ENCODE measurements at places on chromosomes 4 and X.

- DNase-seq = no peak
Measured at GRCh38 chr4:117691572-117692351, 342.5 kb upstream of the NDST3 start.

DNA sequence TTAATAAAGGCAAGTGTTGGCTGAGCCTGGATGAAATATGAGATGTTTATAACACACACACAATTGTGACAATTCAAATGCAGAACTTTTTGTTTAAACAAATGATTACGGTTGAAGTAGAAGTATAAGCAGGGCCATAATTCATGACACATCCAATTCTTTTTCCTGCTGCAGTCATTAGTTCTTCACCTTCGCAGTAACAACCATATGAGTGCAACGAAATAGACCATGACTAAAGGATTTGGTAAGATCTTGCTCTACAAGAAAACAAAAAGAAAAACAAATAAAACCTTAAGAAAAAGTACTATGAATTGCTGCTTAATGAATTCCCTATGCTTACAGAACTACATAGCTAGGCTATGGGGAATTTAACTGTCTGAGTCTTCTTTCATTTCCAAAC lies 13.9 kb upstream of the BMPR1B start:
- no peak for DNase-seq

- no peak for DNase-seq
Measured at GRCh38 chrX:65837875-65838549, 170.6 kb downstream of the MSN start.

DNA sequence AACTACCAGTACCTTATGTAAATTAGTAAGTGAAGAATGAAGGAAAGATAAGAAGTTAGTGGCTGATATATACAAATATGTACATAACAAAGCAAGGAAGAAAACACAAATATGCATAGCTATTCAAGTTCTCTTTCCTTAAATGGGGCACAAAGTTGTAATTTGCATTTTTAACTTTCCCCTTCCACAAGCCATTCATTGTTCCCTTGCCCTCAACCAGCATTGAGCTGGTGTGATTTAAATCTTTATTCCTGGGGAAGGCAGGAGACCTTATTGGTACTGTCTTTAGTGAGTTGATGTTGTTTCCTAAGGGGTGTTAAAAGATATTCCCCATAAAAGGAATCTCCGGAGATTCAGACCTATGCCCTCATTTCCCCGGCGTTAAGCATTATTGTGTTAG lies 735.3 kb downstream of the PCDH18 start:
- no peak for DNase-seq

DNA sequence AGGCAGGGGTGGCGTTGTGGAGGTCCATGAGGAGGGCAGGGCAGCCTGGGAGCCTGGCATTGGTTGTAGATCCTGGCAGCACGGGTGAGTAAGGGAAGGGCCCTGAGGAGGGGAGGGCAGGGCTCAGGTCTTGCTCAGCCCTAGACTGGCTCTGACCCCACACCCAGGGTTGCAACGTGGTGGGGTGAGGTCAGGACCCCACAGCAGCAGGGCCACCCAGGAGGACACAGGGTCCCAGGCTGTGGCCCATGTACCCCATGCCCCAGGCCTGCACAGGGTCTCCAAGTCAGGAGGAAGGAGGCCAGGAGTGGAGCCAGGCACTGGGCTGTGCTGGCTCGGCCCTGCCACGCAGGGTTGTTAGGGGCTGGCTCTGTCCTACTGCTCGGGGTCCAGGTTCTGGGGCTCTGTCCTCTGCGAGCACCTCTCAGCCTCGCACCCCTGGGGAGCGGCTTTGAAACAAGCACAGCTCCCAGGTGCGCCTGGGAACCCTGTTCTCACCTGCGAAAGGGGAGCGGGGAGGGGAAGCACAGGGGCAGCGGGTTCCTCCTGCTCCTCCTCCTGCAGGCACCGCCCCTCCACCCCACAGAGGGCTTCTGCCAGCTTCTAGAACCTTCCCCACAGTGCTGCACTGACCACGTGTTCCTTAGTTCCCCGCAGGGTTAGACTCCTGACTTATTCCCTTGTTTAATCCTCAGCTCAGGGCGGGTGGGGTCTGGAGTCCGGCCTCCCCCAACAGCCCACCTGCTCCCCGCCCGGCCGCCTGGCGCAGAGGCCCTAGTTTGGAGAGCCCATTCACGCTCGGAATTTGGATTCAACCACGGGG lies 20.4 kb downstream of the MSANTD1 start:
- no peak for DNase-seq

DNA sequence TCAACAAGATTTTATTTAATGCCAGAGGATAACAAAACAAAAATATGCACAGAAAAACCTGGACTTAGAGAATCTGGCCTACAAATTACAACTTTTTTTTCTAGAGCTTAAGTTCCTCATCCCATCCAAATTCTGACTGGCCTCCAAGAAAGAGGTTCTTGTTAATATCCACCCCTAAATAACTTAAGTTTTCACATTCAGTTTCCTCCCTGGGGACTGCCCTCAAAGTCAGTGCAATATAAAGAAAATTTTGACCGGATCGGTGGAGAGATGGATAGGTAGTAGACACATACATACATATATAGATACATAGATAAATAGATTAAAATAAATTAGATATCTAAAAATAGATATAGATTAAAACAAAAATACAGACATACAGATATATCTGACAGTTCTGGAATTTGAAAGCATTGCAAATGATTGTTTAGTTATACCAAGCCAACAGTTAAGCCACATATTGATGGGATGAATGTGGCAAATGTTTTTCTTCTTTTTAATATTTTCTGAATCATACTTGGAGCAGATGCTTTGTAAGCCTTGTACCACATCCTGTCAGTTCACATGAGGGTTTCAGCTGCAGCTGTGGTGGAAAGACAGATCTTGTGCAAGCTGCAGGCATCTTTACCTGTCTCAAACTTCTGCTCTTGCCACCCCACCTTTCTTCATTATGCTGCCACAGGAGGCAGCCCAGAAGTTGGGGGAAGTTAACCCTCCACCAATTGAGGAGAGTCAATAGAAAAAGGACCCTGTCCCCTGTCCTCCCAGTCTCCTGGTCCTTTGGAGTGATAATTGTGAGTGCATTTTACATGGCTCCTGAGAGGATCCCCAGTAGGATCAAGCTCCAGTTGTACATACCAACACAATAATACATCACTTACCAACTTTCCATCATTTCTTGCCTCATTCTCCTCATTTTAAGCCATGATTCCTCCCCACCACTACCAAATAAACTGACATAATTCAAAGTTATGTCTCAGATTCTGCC lies 58.5 kb upstream of the PRDM8 start:
- DNase-seq = no peak

GRCh38 chrX:130418066-130418465 lies 16.3 kb downstream of the RBMX2 start:
- DNase-seq = no peak

DNA sequence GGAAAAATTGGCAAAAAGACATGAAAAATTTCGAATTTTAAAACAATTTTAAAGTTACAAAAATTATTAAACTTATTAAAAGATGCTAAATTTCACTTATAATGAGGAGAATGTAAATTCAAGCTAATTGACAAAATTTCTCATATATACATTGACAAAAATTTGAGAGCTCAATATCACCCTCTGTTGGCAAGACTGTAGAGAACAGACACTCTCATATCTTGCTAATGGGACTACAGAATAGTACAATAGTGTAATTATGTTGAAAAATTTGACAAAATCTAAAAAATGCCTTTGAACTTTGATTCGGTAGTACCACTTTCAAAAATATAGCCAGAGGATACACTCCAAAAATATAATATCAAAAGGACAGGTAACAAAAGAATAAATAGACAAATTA lies 29.8 kb downstream of the DCAF8L2 start:
- no peak for DNase-seq

GRCh38 chr4:83334425-83335241 lies at the start of gene HPSE:
TSS of gene HPSE (minus strand) at chr4:83334848. CDS start at chr4:83334782, 66 bp downstream.
- peak; percentile 27 for DNase-seq

DNA sequence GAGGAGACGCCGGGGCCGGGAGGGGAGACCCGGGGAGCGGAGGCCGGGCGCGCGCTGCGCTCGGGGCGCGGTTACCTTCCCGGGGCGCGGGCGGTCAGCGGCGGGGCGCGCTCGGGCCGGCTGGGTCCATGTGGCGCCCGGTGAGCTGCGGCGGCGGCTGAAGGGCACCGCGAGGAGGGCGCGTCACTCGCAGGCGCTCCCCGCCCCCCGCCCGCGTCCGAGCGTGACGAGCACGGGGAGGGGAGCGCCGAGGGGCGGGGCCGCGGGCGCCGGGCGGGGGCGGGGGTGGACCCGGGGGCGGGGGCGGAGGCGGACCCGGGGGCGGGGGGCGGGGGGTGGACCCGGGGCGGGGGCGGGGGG lies at the start of gene CPLX1:
Gene CPLX1 (minus strand): TSS at position 159 of the 360 bp plus-strand sequence. CDS start 1,607 bp downstream, outside the sequence.
- no peak for DNase-seq

- DNase-seq = no peak
Measured at GRCh38 chr4:176533159-176533558, 213.4 kb downstream of the SPCS3 start.

GRCh38 chr4:184645904-184646610 lies 3.2 kb downstream of the CASP3 start:
- no peak for DNase-seq

DNA sequence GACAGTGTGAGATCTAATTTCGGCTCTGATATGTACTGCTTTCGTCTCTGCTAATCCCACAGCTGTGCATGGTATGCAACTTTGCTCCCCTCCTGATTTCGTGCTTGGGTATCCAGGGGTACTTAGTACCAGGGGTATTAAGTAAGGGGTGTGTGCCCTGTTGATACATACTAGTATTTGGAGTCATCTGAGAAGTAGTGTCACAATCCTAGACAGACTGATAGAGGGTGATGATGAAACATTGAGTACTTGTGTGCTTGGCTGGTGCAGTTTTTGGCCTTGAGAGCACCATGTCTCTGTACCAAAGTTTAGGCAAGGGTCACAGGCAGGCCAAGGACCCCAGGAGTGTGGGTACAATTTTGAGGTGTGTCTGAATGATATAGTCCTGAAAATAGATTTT lies 10.9 kb downstream of the GPAT3 start:
- no peak for DNase-seq

DNA sequence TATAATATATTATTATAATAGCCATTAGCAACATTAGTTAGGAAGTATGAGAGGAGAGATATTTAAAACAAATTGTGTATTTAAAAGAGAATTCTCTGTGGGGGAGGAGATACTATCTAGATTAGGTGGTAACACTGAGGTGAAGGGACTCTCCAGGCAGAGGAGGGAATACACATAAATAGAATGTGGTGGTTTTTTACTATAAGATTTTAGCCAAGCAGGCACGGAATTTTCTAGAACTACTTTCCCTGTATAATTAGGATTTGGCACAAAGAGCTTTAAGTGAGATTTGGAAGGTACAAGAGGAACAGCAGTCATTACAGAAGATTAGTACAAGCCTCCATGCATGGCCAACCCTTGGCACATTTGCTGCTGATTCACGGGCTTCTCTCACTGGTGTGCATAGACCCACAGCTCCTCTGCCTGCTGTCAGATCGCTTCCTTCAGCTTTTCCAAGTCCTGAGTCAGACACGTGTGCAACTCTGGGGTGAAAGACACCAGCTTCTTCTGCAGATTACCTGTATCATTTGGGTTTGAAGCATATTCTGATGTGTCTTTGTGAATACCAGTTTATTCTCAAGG lies 685.5 kb downstream of the KCTD8 start:
- no peak for DNase-seq

GRCh38 chr4:14428125-14428524 lies 574.2 kb upstream of the CPEB2 start:
- DNase-seq = no peak

GRCh38 chrX:114842181-114842580 lies 175.2 kb downstream of the IL13RA2 start:
- DNase-seq = no peak

DNA sequence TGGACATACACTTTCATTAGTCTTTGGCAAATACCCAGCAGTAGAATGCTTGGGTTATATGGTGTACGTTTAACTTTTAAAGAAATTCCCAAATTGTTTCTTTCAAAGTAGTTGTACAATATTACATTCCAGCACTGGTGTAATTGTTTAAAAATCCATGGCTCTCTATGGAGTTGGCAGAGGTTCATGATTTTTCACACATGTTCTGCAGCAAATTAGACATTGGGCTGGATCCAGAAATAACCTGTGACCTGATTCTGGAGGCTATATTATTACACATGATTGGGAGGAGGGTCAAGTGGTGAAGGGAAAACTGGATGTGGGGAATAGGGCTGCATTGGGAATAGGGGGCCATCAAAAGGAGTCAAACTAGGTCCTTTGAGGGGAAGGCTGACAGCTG lies 41.9 kb downstream of the MAMLD1 start:
- DNase-seq = no peak

- no peak for DNase-seq
Measured at GRCh38 chr4:725391-726234, 20.0 kb downstream of the PCGF3 start.

DNA sequence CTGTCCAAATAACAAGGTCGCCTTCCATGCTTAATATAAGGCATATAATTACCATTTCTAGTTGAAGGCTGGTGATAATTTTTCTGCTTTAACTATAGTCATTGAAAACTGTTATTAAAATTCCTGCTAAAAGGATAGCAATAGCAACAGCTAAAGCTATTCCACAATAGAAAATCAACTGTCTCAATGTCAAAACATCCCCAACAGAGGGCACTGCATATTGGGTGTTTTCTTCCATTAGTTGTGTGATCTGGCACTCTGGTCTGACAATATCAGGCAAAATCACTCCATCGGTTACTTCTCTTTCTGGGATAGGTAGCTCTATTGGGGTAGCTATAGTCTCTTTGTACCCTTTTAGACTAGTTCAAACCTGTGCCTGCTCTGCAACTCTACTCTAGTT lies 53.5 kb downstream of the TMPRSS11F start:
- DNase-seq = no peak

GRCh38 chrX:30748342-30748960 lies 95.2 kb downstream of the GK start:
- DNase-seq = no peak

DNA sequence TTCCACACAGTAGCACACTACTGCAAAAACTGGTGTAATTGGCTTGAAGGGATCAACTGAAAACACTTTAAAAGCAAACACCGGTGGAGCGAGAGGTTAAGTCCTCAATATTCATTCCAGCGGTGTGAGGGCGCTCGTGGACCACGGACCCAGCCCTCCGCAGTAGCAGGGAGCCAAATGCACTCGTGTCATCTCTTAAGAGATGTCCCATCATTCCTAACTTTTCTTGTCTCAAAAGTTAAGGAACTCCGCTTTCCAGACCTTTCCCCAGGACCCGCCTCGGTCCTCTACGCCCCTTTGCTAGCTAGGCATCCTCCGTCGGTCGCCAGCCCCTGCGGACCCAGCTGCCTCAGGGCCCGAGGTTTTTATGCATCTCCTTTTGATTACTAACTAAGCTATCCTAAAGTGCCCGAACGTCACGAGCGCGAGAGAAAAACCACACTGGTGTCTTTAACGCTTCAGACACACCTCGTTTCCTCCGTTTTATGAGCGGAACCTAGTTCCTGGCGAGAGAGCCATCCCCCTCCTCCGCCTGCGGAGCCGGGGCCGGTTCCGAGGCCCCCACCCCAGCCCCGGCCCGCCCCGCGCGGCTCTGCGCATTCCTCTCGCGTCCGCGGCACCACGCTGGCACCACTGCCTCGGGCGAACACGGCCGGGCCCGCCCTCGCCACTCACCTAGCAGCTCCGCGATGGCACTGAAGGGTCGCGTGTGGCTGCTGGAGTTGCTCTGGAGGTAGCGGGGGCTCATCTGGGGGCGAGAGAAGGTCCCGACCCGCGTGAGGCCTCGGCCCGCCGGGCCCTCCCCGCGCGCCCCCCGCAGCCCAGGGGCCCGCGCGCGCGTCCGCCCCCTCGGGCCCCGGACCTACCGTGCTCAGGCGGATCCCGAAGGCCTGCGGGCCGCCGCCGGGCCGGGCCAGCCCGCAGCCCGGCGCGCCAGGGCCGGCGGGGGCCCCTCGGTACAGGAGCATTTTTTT lies 723 bp downstream of the MORC4 start:
- DNase-seq = peak; percentile 19

Data from hepatic stellate cell (primary cell).